ENCODE measurements at places on chromosomes 7 and 10.

DNA sequence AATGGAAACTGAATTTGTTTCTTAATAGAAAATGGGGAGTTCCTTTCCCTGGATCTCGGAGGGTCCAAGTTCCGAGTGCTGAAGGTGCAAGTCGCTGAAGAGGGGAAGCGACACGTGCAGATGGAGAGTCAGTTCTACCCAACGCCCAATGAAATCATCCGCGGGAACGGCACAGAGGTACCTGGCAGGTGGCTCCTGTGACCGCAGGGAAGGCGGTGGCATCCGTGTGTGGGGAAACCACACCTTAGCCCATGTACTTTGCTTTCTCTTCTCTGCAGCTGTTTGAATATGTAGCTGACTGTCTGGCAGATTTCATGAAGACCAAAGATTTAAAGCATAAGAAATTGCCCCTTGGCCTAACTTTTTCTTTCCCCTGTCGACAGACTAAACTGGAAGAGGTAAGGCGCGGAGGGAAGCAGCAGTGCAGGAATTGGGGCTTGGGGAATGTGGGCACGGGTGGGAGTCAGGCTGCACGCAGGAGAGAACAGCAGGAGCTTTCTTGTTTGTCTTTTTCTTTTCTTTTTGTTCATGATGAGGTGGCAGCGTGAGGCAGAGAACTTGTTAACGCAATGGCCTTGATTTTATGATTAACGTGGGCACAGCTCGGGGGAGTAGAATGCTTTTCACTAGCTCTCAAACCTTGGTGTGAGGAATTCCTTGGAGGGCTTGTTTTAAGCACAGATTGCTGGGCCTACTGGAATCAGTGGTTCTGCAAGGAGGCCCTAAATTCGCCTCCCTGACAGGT lies 12.8 kb downstream of the HKDC1 start:
- no peak for DNase-seq

DNA sequence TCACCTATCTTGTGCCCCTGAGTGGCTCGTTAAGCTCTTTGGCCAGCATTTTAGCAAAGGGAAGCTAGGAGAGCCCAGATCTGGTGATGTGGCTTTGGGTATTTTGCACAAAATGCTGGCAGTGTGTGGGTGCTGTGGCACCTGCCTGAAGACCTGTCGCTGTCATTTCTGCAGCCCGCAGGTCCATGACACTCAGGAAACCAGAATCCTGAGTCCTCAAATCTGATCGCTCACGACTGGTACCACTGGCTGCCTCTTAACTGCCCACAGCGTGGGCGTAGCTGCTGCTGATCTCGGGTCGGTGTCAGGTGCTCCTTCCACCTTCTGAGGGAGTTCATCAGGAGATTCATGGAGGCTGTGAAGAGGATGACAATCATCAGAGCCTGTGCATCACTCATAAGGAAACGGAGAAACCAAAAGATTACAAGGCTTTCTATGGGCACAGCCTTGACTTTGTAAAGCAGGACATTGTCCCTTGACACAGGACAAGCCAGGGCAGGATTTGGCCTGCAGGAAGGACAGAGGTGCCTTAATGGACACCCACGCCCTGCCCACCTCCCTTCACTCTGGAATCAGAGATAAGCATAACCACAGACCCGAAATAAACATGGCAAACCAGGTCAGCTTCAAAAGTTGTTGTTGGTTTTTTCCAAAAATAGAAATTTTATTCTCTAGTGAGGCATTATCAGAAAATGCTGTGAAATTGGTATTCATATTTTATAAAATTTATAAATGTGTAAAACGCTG lies 71.0 kb upstream of the STK17A start:
- no peak for DNase-seq

- DNase-seq: no peak
Observed at GRCh38 chr7:99219985-99220384, 12.1 kb upstream of the KPNA7 start.

GRCh38 chr10:131928248-131929095 lies 27.7 kb downstream of the PPP2R2D start:
- DNase-seq: no peak

DNA sequence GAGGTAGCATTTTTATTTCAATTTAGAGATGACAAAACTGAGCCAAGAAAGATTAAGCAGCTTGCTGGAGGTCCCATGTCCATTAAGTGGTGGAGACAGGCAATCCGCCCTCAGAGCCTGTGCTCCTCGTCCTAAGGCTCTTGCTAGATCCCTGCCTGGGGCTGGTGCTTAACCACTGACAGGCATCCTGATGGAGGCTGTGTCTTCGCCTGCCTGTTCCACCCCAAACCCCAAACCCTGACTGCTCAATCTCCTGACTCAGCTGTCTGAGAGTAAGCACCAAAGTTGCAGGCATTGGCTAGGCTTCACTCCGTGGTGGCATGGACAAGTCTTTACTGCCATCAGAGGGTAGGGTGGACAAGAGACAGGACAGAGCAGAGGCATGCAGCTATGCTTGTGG lies 209.4 kb downstream of the POU6F2 start:
- DNase-seq: no peak

GRCh38 chr10:124975977-124976514 lies 34.1 kb downstream of the ZRANB1 start:
- no peak for DNase-seq

DNA sequence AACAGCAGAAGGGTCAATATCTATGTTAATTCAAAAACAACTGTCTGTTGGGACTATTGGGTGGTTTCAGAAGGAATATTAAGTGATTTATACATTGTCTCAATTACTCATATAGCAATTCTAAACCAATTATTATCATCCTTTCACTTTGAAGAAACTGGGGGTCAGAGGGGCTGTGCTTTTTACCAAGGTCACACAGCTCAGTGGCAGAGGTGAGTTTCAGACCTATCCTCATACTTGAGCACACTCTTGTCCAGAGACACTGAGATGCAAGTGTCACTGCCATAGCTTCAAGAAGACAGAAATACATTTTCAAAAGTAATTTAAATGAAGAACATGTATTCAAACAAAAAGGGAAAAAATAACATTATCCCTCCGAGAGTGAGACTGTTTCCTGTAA lies 195.3 kb downstream of the ARL4A start:
- DNase-seq: no peak

- DNase-seq: no peak
Observed at GRCh38 chr7:66239467-66239856, 34.3 kb downstream of the TPST1 start.

DNA sequence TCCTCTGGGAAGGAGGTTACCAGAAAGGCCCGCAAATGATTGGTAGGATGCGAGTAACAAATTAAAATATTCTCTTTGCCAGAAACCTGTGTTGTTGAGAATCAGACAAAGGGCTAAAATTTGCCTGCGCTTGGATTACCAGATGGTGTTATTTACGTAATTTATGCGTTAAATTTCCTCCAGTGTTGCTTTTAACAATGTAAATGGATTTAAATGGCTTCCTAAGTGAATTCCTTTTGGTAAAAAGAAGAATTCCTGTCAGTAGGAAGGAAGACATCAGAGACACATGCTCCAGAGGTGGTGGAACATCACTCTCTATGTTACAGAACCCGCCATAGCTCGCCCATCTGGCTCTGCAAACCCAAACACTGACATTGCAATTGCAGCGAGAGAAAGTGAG lies 520.6 kb downstream of the GALNT17 start:
- DNase-seq: no peak

DNA sequence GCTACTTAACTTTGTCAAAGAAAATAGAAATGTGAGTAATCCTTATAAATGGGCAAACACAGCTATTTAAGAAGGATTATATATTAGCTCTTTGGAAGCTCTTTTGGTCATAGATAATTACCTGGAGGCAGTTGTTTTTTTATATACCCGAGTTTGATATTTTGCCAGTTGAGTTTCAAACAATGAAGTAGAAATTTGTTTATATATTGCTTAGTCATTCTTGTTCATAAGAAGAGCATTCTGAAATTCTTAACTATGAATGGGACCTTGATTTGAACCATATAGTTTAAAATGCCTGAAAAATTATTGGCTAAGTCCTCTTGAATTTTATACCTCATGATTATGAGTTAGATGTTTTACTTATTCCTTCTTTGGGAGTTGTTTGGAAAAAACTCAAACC lies 36.4 kb downstream of the MINPP1 start:
- DNase-seq: no peak

DNA sequence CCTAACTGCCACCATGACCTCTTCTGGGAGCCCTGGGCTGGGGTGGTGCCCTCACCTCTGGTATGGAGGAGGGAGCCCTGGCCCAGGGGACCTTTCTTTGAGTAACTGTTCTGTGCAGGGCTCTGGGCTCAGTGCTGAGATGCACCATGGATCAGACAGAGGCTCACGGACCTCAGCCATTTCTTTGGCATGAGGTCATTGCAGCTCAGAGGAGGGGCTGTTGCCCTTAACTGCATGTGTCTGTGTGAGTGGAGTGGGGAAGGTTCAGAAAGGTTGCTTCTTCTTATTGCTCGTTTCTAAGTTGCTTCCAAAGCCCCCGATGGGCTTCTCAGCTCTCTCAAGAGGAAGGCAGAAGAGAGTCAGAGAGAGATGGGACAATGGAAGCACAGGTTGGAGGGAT lies 233.9 kb downstream of the RPS24 start:
- DNase-seq: no peak

- no peak for DNase-seq
Observed at GRCh38 chr7:32094516-32094915, 24.3 kb upstream of the PDE1C start.

DNA sequence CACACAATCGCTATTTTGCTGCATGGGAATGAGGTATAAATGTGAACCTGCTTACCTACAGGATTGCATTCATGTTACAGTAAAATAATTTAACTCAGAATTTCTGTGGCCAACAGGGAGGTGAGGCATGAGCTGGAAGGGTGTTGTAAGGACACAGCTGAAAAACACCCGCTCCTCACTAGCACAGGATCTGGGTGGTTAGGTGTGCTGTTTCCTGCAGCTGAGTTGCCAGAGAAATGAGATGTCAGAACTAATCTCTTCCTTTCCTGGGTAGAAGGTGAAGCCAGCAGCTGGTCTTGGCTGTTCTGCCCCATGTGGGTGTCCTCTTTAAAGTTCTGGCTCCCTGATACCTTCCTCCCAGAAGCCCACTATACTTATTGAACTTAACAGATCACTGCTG lies 39.0 kb upstream of the ZNF438 start:
- DNase-seq: peak; percentile 30

DNA sequence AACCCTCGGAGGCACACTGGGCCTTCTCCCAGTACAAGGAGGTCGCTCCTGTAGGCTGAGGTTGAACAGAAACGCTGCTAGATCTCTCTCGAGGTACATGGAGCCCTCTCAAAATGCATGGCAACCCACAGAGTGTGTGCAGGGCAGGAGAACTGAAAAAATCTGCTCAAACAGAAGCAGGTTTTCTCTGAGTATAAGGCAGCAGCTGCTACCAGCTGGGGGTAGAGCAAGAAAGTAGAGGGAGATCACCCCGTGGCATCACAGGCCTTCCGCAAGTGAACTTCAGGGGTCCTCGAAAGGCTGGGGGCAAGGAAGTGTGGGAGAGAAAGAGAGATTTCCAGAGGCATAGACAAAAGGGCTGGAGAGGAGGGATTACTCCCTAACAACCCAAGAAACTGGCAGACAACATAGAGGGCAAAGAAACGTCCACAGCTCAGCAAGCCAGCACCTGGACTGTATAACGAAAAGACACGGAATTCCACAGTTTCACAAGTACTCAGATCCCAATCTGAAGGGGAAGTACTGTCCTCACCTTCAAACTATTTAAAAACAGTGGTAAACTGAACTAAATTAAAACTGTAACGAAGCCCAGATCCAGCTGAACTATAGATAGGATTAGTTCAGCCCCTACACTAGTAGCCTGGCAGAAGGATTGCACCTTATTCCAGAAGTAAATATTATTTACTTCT lies 299.2 kb downstream of the IPMK start:
- DNase-seq: no peak

- peak; percentile 46 for DNase-seq
Observed at GRCh38 chr7:155020996-155021395, 18.1 kb upstream of the PAXIP1 start.

GRCh38 chr10:67722113-67722512 lies 26.1 kb upstream of the CTNNA3 start:
- DNase-seq: no peak

GRCh38 chr7:27575613-27576012 lies 87.1 kb downstream of the HIBADH start:
- no peak for DNase-seq

- DNase-seq: no peak
Observed at GRCh38 chr10:78359640-78360091, 326.0 kb downstream of the RPS24 start.

- no peak for DNase-seq
Observed at GRCh38 chr7:44749992-44750391, 1.3 kb downstream of the ZMIZ2 start.

DNA sequence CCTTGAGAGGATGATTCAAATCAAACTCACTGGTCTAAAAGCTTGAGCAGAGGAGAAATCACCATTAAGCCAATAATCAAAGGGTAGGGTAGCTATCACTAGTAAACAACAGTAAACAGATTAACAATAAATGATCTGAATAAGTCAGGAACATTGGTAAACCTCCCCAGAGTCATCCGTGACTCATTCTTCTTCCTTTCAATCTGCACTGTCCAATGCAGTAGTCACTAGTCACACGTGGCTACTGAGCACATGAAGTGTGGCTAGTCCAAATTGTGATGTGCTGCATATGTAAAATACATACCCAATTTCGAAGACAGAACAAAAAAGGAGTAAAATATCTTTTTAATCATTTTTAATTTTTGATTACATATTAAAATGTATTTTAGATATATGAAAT lies 64.0 kb downstream of the ERCC6 start:
- DNase-seq: no peak

- no peak for DNase-seq
Observed at GRCh38 chr10:44347609-44348400, 37.1 kb downstream of the CXCL12 start.

- DNase-seq: no peak
Observed at GRCh38 chr10:32000937-32001336, 55.3 kb downstream of the KIF5B start.

DNA sequence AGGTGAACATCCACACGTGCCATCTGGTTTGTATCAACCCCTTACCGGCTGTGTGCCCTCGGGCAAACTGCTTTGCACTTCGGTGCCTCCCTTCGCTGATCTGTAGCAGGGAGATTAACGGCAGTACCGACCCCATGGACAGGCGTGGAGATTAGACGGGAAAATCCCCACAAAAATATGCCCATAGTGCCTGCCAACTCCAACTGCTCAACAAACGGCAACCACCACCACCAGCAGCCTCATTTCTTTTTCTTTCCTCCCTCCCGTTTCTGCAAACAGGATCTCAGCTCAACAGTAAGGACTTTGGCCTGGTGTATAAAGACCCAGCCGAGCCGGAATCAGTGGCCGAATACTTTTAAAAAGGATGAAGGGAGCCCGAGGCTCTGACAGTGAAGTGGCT lies 31.0 kb downstream of the CHST15 start:
- no peak for DNase-seq

- no peak for DNase-seq
Observed at GRCh38 chr7:55439627-55440026, 74.5 kb downstream of the LANCL2 start.

GRCh38 chr7:131692131-131692960 lies 135.9 kb upstream of the PODXL start:
- peak; percentile 90 for DNase-seq

- no peak for DNase-seq
Observed at GRCh38 chr7:24757353-24758275, at the start of gene GSDME. GSDME (minus strand) TSS chr7:24757464; CDS start chr7:24749774, 7,690 bp downstream.

Measured in osteocyte (in vitro differentiated cells).